Neural crest cell (in vitro differentiated cells): ENCODE measurements at places on chromosomes 12 and 14. TPM values are rescaled to one million over a fixed set of nuclear protein-coding genes. Genes with fewer than 3 reads are reported as not detected.
A peak's percentile ranks its signal among the peaks of the same experiment; 100 is the strongest.

GRCh38 chr12:4278329-4279197 lies 5.0 kb downstream of the CCND2 start:
- DNase-seq, result no peak

The TTC8 gene
- 24.7 and 29.1 TPM in 2 replicates for total RNA-seq

The KCNK13 gene
- not detected in 2 replicates for total RNA-seq

- no peak for DNase-seq
Observed at GRCh38 chr12:49794021-49794420, 34.2 kb downstream of the NCKAP5L start.

- DNase-seq, result no peak
Observed at GRCh38 chr12:118175823-118176447, 40.0 kb downstream of the PEBP1 start.

The SYT10 gene
- total RNA-seq, result 0.19 and 0.27 TPM in 2 replicates

The PTPRB gene
- 0.59 and 0.93 TPM in 2 replicates for total RNA-seq

The FGD6 gene
- total RNA-seq, result 17.3 and 17.4 TPM in 2 replicates

The PRH2 gene
- total RNA-seq, result not detected in 2 replicates

The ANKRD33 gene
- not detected in 2 replicates for total RNA-seq

- DNase-seq, result no peak
Observed at GRCh38 chr12:94872007-94872653, 131.4 kb downstream of the NDUFA12 start.

- no peak for DNase-seq
Observed at GRCh38 chr12:50249464-50250182, 33.7 kb downstream of the LIMA1 start.

- no peak for DNase-seq
Observed at GRCh38 chr14:26593357-26593756, 4.5 kb downstream of the NOVA1 start.

The LHX5 gene
- 1.5 and 1.8 TPM in 2 replicates for total RNA-seq

GRCh38 chr14:33704481-33704880 lies 246.4 kb downstream of the EGLN3 start:
- DNase-seq, result no peak

GRCh38 chr12:46222636-46223035 lies 46.2 kb downstream of the SLC38A1 start:
- no peak for DNase-seq

The CLEC2B gene
- total RNA-seq, result 0.19 TPM in 1 of 2 replicates, not detected in the other

DNA sequence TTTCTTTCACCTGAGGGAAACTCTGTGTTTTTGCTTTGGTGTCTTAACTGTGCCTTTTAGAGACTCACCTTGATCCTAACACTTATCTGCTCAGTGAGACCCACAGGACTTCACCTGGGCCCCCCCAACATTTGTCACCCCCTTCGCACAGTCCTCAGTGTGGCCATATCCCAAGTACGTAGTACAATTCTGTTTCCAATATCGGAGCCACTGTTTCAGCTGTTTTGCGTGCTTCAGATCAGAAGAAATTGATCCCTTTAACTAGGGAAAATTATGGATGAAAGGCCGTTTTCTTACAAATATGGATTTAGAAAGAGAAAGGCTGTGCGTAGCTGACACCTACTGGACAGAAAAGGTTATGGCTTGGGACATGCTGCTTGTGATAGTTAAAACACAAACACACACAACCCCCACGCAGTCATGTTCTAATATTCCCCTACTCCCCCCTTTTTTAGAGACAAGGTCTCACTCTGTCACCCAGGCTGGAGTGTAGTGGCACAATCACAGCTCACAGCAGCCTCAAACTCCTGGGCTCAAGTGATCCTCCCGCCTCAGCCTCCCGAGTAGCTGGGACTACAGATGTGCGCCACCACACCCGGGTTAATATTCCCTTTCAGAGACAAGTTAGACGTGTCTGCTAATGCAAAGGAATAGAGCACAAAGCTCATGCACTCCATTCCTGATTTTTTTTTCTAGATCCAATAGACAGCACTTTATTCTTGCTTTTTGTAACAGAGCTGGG lies 3.6 kb upstream of the SLC7A8 start:
- peak; percentile 20 for DNase-seq

DNA sequence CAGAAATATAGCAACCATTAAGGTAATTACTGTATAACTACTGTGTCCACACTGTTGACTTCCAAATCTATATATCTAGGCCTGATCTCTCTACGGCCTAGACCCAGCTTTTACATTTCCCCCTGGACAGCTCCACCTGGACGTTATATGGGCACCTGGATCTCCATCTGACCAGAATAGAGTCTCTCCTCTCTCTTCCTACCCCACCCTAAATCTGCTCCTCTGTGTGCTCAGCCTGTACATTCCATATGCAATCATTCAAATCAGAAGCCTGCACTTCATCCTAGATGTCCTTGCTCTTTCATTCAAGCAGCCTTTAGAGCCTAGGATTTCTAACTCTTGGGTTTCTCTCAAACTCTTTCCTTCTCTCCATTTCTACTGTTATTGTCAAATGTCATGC lies 255.0 kb downstream of the PAX9 start:
- DNase-seq, result no peak

- DNase-seq, result no peak
Observed at GRCh38 chr14:23785208-23785607, 149.0 kb downstream of the DHRS2 start.

DNA sequence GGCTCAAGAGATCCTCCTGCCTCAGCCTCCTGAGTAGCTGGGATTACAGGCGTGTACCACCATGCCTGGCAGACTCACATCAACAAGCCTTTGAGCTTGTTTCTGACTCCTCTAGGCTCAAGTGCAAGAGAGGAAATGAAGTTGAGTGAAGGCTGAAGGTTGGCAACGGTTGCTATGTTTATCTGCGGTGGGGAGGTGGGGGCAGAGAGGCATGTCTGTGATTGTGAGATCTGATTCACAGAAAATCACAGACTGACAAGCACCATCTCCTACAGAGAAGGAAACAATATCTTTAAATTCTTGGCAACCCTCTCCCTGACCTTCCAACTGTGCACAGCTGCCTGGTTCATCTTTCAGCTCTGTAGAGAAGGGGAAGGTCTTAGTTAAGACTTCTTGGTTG lies 22.1 kb upstream of the NINJ2 start:
- DNase-seq, result no peak

The CAPZA3 gene
- not detected in 2 replicates for total RNA-seq

DNA sequence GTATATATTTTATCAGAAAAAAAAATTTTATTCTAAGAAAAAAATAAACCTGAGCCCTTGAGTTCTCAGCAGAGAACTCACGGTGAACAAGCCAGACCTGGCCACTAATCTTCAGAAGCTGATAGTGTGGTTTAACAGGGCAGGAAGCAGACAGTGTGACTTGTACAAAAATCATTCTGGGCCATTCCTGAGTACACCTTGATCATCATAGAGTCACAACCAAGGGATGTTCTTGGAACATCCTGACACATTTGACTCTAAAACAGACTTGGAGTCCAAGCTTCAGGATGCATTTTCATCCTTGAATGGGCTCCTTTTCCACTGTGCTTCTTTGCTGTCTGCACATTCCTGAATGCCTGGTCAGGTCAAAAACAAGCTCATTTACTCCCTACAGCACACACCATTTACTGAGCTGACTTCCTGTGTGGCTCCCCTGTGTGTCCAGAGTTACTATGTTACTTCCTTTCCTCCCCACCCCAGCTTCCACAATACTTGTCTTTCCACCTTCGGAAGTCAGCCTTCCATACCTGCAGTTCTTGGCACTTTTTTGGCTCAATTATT lies 112.0 kb downstream of the ANO6 start:
- DNase-seq, result no peak

DNA sequence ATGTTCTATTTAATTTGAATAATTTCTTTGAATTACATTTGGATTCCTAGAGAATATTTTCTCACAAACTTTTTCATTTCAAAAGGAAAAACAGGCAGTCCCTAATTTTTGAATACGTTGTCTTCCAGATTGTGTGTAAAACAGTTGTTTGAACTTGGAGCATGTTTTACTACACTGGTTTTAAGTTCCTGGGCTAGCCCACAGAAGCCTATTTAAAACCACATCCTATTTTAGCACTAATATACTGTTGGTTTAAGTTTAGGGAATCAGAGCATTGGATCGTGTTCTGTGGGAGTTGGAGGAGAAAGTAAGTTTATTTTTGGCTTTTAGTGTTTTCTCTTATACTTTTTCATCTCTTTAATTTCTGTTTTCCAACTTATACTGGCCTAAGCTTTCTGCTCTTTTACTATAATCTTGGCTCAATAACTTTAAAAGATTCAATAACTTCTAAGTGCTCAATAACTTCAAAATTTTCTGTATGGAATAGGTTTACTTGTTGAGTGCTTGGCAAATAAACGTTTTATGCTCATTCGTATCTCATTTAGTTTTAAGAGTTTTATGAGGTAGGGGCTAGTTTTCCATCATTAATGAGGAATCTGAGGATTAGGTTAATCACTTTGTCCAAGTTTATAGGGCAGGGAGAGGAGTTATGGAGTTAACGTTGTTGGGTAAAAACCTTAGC lies 14.9 kb downstream of the LEMD3 start:
- no peak for DNase-seq

GRCh38 chr14:94701861-94702370 lies 68.0 kb downstream of the GSC start:
- no peak for DNase-seq

DNA sequence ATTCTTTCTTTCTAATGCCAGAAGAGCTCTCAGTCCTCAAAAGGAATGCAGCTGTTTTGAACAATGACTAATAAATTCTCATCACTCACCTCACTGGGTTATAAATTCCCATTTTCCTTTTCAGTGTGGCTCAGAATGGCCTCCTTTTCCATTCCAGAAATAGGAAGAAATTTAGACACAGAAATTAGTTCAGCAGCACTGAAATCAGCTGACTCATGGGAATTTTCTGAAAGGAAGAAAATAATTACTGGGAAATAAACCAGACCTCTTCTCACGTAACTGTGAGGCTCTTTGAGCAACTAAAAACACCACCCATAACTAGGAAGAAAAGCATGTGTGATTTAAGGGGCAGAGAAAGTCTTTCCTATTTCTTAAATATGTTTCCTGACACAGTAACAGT lies 23.8 kb downstream of the CD163 start:
- DNase-seq, result no peak

- DNase-seq, result no peak
Observed at GRCh38 chr14:31410048-31410650, 10.2 kb downstream of the HEATR5A start.

GRCh38 chr12:102910137-102910536 lies 6.9 kb downstream of the PAH start:
- DNase-seq, result no peak

DNA sequence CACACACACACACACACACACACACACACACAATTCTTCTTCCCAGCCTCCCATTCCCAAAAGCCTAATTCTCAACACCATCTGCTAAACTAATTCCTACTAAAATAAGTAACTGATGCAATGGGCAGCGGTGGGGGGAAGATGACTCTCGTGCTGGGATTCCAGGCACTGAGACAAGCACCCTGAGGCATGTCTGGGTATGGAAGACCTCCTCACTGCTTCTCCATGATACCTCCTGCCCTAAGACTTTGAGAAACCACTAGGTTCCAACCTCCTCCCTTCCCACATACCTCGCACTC lies 789 bp upstream of the VWF start:
- no peak for DNase-seq
